ENCODE measurements at places on chromosomes 4 and X.
A peak's percentile ranks its signal among the peaks of the same experiment; 100 is the strongest.

GRCh38 chr4:173056710-173057109 lies 111.9 kb upstream of the GALNT7 start:
- DNase-seq: no peak

GRCh38 chr4:140168474-140168873 lies 14.5 kb upstream of the MAML3 start:
- DNase-seq: no peak

- no peak for DNase-seq
These were observed 80.5 kb downstream of the ALPK1 start for GRCh38 chr4:112377594-112378242.

DNA sequence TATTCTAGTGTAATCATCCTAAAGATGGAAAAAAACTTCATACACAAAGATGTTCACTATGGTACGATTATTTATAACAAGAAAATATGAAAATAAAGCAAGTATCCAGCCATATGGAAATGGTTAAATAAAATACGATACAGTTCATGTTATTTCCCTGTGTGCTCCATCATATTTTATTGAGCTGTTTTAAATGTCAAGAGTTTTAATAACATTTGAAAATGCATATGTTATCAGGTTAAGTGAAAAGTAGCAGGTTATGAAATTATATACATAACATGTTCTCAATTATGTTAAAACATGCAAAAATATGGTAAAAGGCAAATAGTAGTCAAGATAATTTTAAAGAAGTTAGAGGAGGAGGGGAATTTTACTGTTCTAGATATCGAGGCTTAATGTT lies 192.0 kb downstream of the HNRNPD start:
- no peak for DNase-seq

DNA sequence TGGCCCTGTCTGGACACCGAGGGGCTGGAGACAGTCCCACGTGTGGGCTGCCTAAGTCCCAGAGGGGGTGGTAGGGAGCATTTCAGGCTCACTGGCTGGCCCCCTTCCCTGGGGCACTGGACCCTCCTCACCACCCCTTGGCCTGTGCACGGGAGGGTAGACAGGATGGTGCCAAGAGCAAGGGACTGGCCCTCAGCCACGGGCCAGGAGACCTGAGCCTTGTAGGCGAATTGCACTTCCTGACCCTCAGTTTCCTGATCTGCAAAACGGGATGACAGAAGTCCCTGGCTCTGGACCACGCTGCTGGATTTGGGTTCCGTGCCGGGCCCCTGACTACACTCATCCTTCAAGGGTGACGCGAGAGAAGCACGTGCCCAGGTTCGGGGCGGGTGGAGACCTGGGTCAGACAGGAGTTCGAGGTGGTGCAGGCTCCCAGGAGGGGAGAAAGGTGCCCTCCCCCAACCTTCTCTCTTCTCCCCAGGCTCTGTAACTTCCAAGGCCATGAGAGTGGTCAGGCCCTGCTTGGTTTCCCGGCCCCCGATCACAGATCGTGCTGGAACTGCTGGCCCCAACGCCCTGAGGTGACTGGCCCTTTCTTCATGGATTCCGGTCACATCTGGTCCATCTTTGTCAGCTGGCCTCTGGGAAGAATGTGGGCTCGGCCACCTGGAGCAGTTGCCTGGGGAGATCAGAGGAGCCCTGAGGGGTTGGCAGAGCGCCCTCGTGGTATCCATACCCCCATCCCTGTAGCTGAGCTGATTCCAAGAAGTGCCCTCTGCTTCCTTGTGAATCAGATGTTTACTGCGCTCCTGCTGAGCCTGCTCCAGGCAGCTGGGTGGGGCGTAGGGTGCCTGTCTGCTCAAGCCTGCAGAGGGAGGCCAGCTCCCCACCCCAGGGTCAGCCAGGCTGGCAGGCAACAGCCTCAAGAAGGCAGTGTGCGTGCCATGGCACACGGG lies 3.3 kb downstream of the SH3BP2 start:
- DNase-seq: peak; percentile 42

- no peak for DNase-seq
These were observed 552 bp upstream of the AFF1 start for GRCh38 chr4:86934147-86934770.

- no peak for DNase-seq
These were observed 255.5 kb downstream of the LDB2 start for GRCh38 chr4:16642897-16643296.

DNA sequence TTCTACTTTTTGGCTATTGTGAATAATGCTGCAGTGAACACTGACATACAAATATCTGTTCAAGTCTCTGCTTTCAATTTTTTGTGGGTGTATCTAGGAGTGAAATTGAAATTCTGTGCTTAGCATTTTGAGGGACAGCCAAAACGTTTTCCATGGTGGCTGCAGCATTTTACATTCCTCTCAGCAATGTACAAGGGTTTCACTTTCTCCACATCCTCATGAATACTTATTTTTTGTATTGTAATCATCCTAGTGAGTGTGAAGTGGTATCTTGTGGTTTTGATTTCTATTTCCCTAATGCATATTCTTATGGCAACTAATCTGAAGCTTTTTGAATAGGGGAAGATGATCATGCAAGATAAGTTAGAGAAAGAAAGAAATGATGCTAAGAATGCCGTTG lies 40.3 kb downstream of the HSPA4L start:
- DNase-seq: no peak

- DNase-seq: no peak
These were observed 99.2 kb downstream of the ADGRL3 start for GRCh38 chr4:61299316-61299715.

DNA sequence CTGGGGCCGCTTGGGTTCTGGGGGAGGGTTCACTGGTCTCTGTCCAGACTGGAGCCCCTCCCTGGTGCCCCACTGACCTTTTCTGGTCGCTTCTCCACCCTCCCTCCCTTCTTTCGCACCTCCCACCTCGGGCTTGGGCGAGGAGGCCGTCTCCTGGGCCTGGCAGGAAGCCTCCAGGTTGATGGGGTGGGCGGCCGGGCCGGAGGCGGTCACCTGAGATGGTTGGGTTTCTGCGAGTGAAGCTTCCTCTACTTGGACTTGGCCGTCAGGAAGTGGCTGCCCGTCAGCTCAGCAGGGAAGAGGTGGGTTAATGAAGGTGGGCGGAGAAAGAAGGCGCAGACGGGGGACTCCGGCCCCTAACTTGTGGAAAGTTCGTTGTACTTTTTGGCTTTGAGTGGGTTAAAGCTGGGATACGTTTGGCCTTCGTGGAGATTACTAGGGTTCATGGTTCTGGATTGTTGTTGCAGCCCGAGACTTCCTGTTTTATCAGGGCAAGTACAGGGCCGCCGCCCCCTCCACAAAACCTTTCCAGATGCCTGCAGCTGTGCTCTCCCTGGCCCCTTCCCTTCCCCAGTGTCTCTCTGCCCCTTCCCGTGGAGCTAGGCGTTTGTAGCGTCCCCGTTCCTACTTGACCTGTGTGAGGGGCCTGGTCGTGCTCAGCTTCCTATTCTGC lies 1.2 kb downstream of the AKAP17A start:
- DNase-seq: no peak

DNA sequence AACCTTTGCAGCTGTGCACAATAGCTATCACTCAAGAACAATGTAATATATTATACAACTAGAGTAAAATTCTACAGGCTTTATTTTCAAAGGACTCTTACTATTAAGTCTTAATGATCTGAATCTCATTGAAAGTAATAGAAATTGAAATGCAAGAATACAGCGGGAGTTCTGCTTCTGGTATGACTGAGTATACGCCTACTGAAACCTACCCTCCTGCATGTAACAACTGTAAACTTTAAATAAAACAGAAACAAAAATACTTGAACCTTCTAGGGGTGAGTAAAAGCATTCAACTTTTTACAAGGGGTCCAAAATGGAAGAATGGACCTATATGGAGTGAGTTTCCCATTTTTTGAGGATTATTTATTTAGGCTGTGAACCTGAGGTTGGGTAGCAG lies 13.5 kb downstream of the DCHS2 start:
- DNase-seq: no peak

GRCh38 chr4:23355258-23355657 lies 534.6 kb downstream of the PPARGC1A start:
- no peak for DNase-seq

Data from right forelimb (tissue), 1 donor.